Caco-2 (cell line): ENCODE measurements at places on chromosomes 3 and 15. TPM values are rescaled to one million over a fixed set of nuclear protein-coding genes. Genes with fewer than 3 reads are reported as not detected.

GRCh38 chr3:168618827-168619470, 523.2 kb upstream of the GOLIM4 start:
- no peaks in the 10 kb centered on the region for H3K4me1 ChIP-seq
- H3K36me3 ChIP-seq: no peaks in the 10 kb centered on the region
- DNase-seq: no peak
- no peak overlapping the region for H3K4me3 ChIP-seq
- no peaks in the 10 kb centered on the region for H3K27me3 ChIP-seq
- no peak overlapping the region for H3K27ac ChIP-seq

GRCh38 chr3:171289291-171289690, 170.9 kb downstream of the TNIK start:
- no peaks in the 10 kb centered on the region for H3K36me3 ChIP-seq
- H3K4me1 ChIP-seq: no peaks in the 10 kb centered on the region
- no peak for DNase-seq
- H3K27me3 ChIP-seq: no peaks in the 10 kb centered on the region
- no peak overlapping the region for H3K4me3 ChIP-seq
- no peak overlapping the region for H3K27ac ChIP-seq

GRCh38 chr3:82461049-82461889, 699.8 kb upstream of the GBE1 start:
- H3K4me3 ChIP-seq: no peak overlapping the region
- H3K4me1 ChIP-seq: no peaks in the 10 kb centered on the region
- DNase-seq: no peak
- no peak overlapping the region for H3K27ac ChIP-seq
- H3K36me3 ChIP-seq: no peaks in the 10 kb centered on the region
- H3K27me3 ChIP-seq: no peaks in the 10 kb centered on the region

GRCh38 chr3:99620976-99621375, 17.4 kb upstream of the COL8A1 start:
- H3K4me3 ChIP-seq: no peak overlapping the region
- H3K4me1 ChIP-seq: no peaks in the 10 kb centered on the region
- H3K27me3 ChIP-seq: no peaks in the 10 kb centered on the region
- H3K36me3 ChIP-seq: no peaks in the 10 kb centered on the region

DNA sequence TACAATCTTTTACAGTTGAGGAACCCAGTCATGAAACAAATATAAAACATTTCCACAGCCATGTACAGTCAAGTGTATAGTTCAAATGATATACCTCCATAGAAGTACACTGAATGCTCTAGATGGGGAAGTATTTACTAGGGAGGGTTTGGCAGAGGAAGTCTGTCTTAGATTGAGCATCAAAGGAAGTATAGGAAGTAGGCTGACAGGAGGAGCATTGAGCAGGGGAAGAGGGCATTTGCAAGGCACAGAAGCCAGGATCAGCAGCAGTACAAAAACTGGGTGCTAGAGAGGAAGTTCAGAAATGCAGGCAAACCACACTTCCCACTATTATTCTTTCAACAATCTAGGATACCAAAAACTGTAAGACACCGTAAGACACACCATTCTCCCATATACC, 122.6 kb downstream of the ANO10 start:
- H3K4me1 ChIP-seq: no peaks in the 10 kb centered on the region
- no peak overlapping the region for H3K4me3 ChIP-seq
- no peak overlapping the region for H3K27ac ChIP-seq
- no peaks in the 10 kb centered on the region for H3K36me3 ChIP-seq
- DNase-seq: no peak

- peak overlapping the region; percentile 65 for H3K4me3 ChIP-seq
- no peaks in the 10 kb centered on the region for H3K36me3 ChIP-seq
- no peak for DNase-seq
- H3K4me1 ChIP-seq: no peaks in the 10 kb centered on the region
- no peak overlapping the region for H3K27ac ChIP-seq
Measured at GRCh38 chr15:89358435-89358754, 23.8 kb upstream of the POLG start.

GRCh38 chr3:132231633-132232032, 85.6 kb upstream of the ACP3 start:
- H3K27me3 ChIP-seq: no peaks in the 10 kb centered on the region
- no peak overlapping the region for H3K27ac ChIP-seq
- DNase-seq: no peak

- DNase-seq: no peak
- H3K4me3 ChIP-seq: no peak overlapping the region
- H3K36me3 ChIP-seq: no peaks in the 10 kb centered on the region
- no peaks in the 10 kb centered on the region for H3K27me3 ChIP-seq
- peaks cover 16% of the 10 kb centered on the region; the same call in 1 of the 2 replicates for H3K4me1 ChIP-seq
Measured at GRCh38 chr15:89829616-89830440, 15.2 kb upstream of the ANPEP start.

DNA sequence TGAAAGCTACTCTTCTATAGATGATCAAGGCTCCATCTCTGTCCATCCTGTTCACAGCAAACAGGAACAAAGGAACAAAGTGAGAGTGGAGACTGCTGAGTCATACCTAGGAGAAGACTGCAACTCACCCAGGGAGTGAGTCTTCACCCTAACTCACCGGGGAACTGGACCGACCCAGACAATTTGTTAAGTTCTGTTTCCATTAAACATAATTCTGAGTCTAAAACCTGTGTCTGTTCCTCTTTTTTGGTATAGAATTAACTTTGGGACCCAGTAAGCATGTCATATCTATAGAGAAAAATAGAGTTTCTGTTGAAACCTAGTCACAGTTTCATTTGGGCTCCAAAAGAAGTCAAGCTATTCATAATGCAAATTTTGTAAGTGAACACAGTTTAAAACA, 21.6 kb downstream of the CCDC80 start:
- no peak for DNase-seq
- H3K27ac ChIP-seq: no peak overlapping the region
- H3K36me3 ChIP-seq: 0 out of 2 replicates have a peak, but pooled peaks cover 2% of the 10 kb centered on the region
- no peak overlapping the region for H3K4me3 ChIP-seq

DNA sequence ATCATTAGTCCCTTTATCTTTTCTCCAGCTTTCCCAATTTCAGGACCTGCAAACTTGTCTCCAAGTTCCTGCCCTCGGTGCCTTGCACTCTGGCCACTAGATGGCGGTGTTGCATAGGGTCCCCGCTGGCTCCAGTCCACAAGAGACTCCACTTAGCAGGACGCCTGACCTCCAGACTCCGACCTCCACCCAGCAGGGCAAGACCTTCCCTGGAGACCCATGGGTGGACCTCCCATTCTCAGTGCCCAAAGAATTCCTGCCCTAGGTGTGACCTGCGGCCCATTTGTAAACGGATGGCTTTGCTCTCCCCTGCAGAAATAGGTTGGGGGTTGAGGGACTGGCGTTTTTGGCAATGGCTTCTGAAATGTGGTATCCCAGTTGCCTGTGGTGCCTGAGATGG, 82.6 kb downstream of the LSM3 start:
- no peak overlapping the region for H3K27ac ChIP-seq
- peak; percentile 91 for DNase-seq
- H3K4me3 ChIP-seq: no peak overlapping the region

GRCh38 chr15:37015035-37015434, 85.3 kb downstream of the MEIS2 start:
- H3K4me1 ChIP-seq: peaks cover 46% of the 10 kb centered on the region
- H3K4me3 ChIP-seq: no peak overlapping the region
- H3K27ac ChIP-seq: peak overlapping the region; percentile 8
- peak; percentile 8 for DNase-seq
- no peaks in the 10 kb centered on the region for H3K27me3 ChIP-seq

- no peak overlapping the region for H3K27ac ChIP-seq
- H3K27me3 ChIP-seq: no peaks in the 10 kb centered on the region
- DNase-seq: no peak
- H3K4me3 ChIP-seq: no peak overlapping the region
- no peaks in the 10 kb centered on the region for H3K4me1 ChIP-seq
Measured at GRCh38 chr15:55942332-55942731, 51.1 kb downstream of the NEDD4 start.

GRCh38 chr15:69072906-69073305, 58.4 kb downstream of the NOX5 start:
- no peak overlapping the region for H3K4me3 ChIP-seq
- H3K36me3 ChIP-seq: no peaks in the 10 kb centered on the region
- no peaks in the 10 kb centered on the region for H3K27me3 ChIP-seq
- no peak overlapping the region for H3K27ac ChIP-seq
- DNase-seq: no peak

DNA sequence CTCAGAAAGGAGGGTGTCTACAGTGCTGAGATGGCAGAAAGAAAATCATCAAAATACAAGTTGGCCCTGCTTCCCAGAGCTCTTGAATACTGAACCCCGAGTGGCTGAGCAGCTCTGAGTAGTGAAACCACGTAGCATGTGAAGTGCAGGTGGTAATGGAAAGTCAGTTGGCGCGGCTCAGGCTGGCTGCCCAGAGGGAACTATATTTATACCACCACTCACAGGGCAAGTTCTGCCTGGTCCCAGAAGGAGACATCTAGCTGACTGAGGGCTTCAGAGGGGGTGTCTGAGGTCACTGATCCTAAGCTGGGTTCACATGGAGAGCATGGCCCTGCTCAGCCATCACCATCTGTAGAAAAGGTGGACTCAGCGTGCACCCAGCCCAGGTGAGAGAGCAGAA, 129.6 kb upstream of the AGBL1 start:
- H3K4me3 ChIP-seq: no peak overlapping the region
- H3K27ac ChIP-seq: no peak overlapping the region
- no peaks in the 10 kb centered on the region for H3K4me1 ChIP-seq
- no peaks in the 10 kb centered on the region for H3K27me3 ChIP-seq
- DNase-seq: no peak

DNA sequence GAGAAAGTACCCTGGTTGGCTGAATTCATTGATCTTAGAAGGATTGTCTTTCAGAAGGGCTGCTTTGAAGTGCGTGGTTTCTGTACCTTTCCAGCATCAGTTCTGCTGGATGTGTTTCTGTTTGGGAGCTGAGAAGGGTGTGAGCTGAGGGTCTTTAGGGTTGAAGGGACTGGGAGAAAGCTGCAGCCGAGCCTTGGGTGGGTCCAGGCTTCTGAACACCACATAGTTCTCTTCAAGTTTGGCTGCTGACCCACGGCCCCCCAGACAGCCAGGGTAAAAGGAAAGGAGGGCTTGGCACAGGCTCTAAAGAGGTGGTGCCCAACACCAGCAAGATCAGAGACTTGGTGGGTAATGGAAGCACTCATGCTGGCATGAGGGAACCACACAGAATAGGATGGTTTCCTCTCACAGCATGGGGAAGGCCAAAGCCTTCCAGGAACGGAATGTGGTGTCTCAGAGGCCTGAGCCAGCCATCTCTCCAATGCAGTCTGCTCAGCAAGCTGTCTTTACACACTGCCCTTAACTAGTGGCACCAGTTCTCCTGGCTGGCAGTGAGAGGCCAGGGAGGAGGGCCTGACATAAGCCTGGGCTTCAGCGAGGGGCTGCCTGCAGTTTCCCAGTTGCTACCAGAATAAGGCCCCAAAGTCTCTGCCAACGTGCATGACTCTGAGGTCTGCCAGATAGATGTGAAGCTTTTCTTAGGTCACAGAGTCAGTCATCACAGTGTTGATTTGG, 239.0 kb upstream of the TRIM42 start:
- H3K4me3 ChIP-seq: no peak overlapping the region
- no peak for DNase-seq
- H3K4me1 ChIP-seq: no peaks in the 10 kb centered on the region
- H3K27ac ChIP-seq: no peak overlapping the region

DNA sequence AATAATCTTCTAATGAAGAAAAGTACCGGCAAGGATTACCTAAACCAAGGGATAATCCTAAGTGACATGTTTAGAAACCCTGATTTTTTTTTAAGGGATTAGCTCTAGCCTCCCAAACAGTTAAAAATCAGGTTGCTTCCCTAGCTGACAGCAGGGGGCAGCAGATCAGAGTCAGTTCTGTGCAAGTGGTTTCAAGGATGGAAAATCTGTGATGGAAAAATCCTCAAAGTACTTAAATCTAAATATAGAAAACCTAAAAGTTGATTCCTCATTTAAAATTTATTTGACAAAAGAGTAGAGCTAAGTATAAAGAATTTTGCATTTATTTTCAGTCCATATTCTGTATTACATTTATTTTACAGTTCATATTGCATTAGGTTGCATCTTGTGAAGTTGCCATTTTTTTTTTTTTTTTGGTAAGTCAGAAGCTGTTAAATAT, 107.6 kb downstream of the PEX5L start:
- no peaks in the 10 kb centered on the region; the same call in 1 of the 2 replicates for H3K27me3 ChIP-seq
- peak; percentile 38 for DNase-seq
- no peaks in the 10 kb centered on the region for H3K36me3 ChIP-seq
- no peaks in the 10 kb centered on the region for H3K4me1 ChIP-seq

DNA sequence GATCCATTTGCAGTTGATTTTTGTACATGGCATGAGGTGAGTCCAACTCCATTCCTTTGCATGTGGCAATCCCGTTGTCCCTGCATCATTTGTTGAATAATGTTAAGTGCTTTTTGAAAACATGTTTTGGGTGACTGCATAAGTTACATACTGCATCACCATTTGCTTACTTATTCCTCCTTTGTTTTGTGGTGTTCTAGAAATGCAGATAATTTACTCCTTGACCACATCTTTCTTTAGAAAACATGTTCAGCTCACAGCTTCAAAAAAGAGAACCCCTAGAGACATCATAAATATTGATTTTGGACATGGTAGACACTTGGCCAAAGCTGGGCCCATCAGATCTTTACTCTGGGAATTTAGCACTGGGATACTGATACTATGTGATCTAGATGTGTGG, 135.3 kb upstream of the DAZL start:
- no peaks in the 10 kb centered on the region for H3K4me1 ChIP-seq
- H3K4me3 ChIP-seq: no peak overlapping the region
- H3K27ac ChIP-seq: no peak overlapping the region
- no peaks in the 10 kb centered on the region for H3K27me3 ChIP-seq

DNA sequence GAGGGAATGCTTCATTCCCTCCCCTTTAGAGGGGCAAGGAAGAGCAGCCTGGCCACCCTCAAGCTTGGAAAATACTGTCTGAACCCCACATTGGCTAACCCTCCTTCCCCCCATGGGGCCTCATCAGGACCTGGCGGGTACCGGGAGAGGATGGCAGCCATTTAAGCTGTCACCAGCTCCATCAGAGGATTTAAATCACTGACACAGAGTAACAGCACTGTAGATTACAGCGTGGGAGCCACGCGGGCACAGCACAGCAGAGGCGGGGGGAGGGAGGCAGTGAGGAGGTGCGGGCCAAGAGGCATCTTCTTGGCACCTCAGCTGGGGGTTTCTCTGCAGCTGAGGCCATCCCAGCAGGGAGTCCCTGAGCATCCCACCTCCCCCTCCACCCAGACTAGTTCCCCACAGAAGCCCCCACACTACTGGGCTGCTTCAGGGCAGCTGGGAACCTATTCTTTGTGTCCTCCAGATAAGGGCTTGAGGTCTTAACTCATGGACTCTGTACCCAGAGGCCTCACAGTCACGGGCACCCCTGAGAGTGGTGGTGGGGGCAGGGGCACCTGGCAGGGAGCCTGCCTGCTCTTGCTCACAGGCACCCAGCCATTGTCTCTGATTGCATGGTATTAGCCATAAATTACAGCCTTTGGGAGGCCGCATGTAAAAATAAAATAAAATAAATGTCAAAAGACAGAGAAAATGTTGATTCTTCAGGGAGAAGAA, 21.9 kb upstream of the CACNA2D2 start:
- H3K27me3 ChIP-seq: no peaks in the 10 kb centered on the region; the same call in 1 of the 2 replicates
- no peak overlapping the region for H3K4me3 ChIP-seq
- DNase-seq: no peak
- H3K36me3 ChIP-seq: no peaks in the 10 kb centered on the region
- H3K4me1 ChIP-seq: peaks cover 4% of the 10 kb centered on the region; the same call in 1 of the 2 replicates

- H3K27me3 ChIP-seq: no peaks in the 10 kb centered on the region
- no peaks in the 10 kb centered on the region for H3K4me1 ChIP-seq
- H3K4me3 ChIP-seq: no peak overlapping the region
Measured at GRCh38 chr3:128804017-128804810, 75.2 kb upstream of the ACAD9 start.

ESYT3 gene
- total RNA-seq: 5.7 and 7.6 TPM in 2 replicates

RASA2 gene
- 17.2 and 26.7 TPM in 2 replicates for total RNA-seq

CTNNB1 gene
- total RNA-seq: 201 and 206 TPM in 2 replicates

RHCG gene
- not detected in 2 replicates for total RNA-seq

SNX4 gene
- 54.6 and 59.0 TPM in 2 replicates for total RNA-seq

CFAP91 gene
- total RNA-seq: not detected in 2 replicates

SQOR gene
- 5.0 and 7.5 TPM in 2 replicates for total RNA-seq
